Dermis blood vessel endothelial cell (primary cell): ENCODE measurements at places on chromosomes 5 and 9. TPM values are rescaled to one million over a fixed set of nuclear protein-coding genes. Genes with fewer than 3 reads are reported as not detected.

Gene CCL21
- total RNA-seq, result 1.4 and 2.5 TPM in 2 replicates

DNA sequence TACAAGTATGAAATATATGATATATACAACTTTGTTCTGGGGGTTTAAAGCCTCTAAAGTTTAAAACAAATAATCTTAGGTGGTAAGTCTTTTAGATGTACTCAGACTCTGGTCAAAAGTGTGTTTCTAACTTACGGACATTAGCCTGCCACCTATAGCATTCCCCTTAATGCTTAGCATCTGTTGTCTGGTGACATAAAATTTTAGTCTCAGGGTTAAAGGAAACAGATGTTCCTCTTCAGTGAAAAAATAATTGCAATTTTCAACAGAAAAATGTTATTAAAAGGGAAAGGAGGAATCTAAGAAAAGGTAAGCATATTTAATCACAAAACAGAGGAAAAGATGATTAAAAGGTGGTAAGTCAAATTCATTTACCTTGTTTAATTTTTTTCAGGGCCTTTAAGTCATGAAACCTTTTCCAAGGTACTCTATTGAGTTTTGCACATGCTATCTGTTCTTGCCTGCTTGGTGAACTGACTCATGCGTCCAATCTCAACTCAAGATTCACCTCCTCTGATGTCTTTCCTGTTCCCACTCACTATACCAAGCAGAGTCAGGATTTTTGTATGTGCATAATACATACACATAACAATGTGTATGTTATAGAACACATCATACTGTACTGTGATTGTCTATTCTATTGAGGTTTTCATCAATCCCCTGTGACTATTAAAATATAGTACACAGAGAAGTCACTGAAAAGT lies 7.9 kb downstream of the TMEM167A start:
- DNase-seq, result no peak

Gene TMEM161B
- total RNA-seq, result 9.2 and 12.3 TPM in 2 replicates

Gene SLC34A1
- not detected in 2 replicates for total RNA-seq

- no peak for DNase-seq
These were observed 80.8 kb upstream of the IER5L start for GRCh38 chr9:129258823-129259301.

- DNase-seq, result no peak
These were observed 84.9 kb downstream of the PPIC start for GRCh38 chr5:122951658-122952057.

- DNase-seq, result peak; percentile 70
These were observed 105.5 kb downstream of the PDE6A start for GRCh38 chr5:149838881-149839739.

Gene NOXA1
- total RNA-seq, result 1.5 and 2.6 TPM in 2 replicates
